ENCODE measurements at places on chromosomes 11 and 22.
A peak's percentile ranks its signal among the peaks of the same experiment; 100 is the strongest.

DNA sequence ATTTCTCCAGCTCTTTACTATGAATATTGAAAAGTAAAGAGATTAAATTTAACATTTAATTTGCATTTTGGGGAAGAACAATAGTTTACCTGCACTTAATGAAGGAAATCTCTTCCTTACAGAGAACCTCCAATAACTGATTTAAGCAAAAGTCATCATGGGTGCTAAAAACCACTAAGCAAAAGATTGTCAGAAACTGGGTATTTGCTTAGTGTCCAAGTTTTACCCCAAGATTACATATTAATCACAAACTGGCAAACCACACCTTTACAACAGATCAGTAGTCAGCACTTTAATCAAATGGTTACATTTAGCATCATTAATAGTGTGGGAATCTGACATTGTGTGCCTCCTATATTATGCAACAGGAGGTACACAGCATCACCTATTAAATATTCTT, 2.7 kb downstream of the ZBTB44 start:
- DNase-seq, result no peak

DNA sequence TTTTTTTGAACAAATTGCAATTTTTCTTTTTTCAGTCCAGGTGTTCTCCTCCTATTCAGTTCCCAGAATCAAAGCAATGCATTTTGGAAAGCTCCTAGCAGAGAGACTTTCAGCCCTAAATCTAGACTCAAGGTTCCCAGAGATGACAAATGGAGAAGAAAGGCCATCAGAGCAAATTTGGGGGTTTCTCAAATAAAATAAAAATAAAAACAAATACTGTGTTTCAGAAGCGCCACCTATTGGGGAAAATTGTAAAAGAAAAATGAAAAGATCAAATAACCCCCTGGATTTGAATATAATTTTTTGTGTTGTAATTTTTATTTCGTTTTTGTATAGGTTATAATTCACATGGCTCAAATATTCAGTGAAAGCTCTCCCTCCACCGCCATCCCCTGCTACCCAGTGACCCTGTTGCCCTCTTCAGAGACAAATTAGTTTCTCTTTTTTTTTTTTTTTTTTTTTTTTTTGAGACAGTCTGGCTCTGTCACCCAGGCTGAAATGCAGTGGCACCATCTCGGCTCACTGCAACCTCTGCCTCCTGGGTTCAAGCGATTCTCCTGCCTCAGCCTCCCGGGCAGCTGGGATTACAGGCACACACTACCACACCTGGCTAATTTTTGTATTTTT, 6.2 kb upstream of the UBE4A start:
- DNase-seq, result no peak

DNA sequence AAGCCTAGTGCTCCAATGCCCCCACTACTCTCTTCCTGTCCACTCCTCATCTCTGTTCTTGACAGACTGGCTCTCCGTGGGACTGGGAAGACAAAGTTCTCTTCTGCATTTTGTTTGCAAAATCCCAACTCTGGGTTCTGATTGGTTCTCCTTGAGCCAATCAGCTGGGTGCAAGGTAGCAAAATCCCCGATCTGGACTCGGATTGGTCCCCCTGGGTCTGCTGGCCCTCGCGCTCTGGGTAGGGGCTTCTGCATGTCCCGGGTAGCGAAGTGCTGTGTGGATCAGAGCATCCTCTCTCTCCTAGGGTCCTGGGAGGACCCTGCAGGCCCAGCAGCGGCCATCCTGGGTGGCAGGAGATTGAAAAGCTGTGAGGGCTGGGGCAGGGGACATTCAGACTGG, 22.3 kb upstream of the A4GALT start:
- DNase-seq, result no peak

- no peak for DNase-seq
Observed at GRCh38 chr11:2903672-2904011, 18.1 kb upstream of the CDKN1C start.

DNA sequence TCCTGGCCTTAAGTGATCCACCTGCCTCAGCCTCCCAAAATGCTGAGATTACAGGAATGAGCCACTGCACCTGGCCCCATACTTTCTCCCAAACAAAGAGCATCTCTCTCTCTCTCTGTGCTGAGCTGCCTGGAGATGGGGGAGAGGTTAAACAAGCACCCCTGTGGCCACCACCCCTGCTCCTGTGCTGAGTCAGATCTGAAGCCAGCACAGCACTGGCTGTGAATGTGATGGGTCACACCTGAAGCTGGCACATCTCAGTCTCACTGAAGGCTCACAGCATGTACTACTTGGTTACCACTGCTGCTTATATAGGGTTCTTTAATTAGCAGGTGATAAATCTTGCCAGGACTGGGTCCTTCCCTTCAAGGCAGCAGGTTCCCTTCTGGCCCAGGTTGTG, 10.8 kb upstream of the WEE1 start:
- DNase-seq, result no peak

GRCh38 chr11:84634309-84634708, 992.8 kb downstream of the DLG2 start:
- DNase-seq, result no peak

- DNase-seq, result no peak
Observed at GRCh38 chr11:57527056-57527631, 3.4 kb downstream of the TIMM10 start.

- DNase-seq, result no peak
Observed at GRCh38 chr11:44178381-44178780, 82.9 kb downstream of the EXT2 start.

DNA sequence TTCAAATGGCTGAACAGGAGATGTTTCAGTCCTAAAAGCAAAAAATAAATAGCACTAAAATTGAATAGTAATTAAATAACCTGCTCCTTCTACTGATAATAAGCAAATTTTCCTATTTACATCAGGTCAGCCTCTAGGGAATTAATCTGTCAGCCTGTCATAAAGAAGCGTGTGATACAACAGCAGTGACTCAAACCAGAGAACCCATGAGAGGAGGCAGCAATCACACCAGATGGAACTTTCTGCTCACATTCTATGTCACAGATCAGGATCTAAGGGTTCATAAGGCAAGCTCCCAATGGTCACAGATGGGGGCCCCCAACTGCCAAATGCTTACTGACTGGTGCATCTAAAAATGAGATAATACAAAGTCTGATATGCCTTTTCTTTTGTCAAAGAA, 41.1 kb downstream of the RBFOX2 start:
- peak; percentile 82 for DNase-seq

- peak; percentile 67 for DNase-seq
Observed at GRCh38 chr11:66489636-66490035, 9.4 kb downstream of the DPP3 start.

- no peak for DNase-seq
Observed at GRCh38 chr11:123548774-123549173, 105.7 kb downstream of the SCN3B start.

DNA sequence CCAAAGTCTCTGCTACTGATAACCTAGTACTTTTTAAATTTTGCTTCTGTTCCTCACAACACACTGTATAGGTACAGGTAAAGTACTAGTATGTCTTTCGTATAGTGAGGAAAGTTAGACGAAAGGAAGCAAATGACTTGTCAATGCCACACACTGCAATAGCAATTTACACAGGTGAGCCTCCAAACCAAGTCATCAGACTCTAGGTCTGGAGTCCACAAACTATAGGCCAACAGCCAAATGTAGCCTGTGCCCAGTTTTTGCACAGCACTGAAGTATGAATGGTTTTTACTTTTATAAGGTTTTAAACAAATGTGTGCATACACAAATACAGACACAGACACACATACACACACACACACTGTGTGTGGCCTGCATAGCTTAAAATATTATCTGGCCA, 28.1 kb downstream of the ALG8 start:
- no peak for DNase-seq

GRCh38 chr22:28411125-28411524, 268.5 kb downstream of the TTC28 start:
- DNase-seq, result no peak

GRCh38 chr11:69670158-69670845, 4.9 kb downstream of the LTO1 start:
- DNase-seq, result peak; percentile 50

- no peak for DNase-seq
Observed at GRCh38 chr22:19761725-19762567, 1.4 kb downstream of the TBX1 start.

DNA sequence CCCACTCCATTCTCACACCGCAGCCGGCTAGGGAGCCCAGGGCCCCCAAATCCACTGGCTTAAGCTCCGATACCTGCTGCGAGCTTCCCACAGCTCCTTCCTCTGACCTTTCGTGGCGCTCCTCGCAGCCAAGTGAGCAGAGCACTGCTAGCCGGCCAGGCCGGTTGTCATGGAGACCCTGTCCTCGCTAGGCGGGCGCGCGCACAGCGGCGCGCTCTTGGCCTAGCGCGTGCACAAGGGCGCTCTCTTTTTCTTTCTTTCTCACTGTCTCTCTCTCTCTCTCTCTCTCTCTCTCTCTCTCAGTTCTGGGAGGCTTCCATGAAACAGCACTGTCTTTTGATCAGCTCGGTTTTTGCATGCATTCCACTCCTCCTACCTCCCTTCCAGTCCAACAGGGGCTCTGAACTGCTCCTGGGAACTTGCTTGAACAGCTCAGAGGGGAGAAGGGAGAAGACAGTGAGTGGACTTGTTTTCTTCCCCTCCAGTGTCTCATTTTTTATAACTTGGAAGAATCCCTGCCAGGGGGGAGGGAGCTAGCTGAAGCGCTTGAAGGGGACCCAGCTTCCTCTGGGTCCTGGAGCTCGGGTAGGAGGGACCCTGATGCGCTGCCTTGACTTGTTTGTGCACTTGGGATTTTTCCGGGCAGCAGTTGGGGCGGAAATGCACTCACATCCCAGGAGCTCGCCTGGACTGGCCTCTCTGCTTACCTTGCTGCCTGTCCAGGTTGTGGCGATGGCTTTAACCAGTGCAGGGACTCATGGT, 100.3 kb upstream of the AKIP1 start:
- DNase-seq, result peak; percentile 39

- no peak for DNase-seq
Observed at GRCh38 chr22:37248251-37248650, 4.2 kb upstream of the RAC2 start.

DNA sequence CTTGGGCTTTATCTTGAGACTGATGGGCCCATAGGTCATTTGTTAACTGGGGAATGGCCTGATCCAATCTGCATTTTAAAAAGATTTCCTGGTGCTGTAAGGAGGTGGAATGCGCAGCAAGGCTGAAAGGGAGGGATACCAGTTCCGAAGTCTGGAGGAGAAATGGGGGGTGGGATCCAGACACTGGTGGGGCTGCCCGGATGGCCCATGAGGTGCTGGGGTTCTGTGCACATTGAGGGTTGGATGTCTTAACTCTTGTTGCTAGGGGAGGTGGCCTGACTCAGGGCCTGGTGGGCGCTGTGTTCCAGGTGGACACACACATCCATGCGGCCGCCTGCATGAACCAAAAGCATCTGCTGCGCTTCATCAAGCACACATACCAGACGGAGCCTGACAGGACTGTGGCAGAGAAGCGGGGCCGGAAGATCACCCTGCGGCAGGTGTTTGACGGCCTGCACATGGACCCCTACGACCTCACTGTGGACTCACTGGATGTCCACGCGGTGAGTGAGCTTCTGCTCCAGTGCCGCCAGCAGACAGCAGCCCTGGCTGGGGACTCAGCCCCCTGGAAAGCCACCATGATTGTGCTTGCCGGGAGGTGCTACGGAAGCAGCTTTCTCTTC, 38.1 kb downstream of the AMPD3 start:
- DNase-seq, result no peak

DNA sequence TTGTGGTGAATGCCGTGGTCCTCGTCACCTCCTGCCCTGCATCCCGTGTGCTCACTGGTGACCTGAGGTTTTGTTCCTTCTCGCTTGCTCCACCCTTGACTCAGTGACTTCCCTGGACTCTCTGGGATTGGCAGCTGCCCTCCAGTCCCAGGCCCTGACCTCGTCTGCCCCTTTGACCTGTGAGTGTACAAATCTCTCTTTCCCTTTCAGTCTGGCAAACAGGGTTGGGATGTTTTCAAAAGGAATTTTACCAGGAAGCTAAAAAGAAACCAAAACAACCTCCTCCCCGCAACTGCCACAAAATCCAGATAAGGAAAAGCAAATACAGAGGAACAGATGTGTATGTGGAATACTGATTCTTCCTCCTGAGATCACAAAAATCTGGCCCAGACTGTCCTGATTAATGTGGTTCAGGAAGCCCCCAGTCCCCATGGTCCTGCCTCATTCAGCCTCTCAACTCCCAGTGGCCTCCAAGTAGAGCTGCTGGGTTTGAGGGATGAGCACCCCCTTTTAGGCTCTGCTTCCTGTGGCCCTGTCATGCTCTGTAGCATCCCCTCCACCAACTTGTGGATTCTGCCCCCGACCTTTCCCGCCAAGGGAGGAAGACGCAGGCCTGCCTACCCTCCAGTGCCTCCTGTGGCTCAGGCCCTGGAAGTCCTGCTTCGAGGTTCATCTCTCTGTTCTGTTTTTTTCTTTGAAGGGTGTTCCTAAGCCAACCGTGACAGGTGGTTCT, 15.2 kb downstream of the ROBO4 start:
- DNase-seq, result peak; percentile 34

DNA sequence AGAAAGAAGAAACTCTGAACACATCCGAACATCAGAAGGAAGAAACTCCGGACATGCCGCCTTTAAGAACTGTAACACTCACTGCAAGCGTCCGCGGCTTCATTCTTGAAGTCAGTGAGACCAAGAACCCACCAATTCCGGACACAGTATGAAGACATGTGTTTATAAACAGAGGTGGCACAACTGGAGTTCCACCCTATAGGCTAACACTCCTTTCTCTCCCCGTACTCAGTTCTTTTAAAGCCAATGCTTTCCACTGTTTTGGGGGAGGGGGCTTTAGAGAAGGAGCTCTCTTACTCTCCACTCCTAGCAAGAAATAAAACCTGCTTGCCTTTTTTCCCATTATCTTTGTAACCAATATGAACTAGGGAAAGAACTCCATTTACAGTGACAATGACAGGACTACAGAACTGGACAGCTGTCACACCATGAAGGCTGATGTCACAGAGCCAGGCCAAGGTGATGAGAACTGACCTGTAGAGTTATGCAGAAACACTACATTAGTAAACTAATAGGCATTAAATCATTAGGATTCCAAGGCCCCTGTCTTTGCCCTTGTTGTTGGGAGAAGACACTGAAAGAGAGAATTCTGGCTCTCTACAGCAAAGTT, 733 bp downstream of the TRIM5 start:
- no peak for DNase-seq

DNA sequence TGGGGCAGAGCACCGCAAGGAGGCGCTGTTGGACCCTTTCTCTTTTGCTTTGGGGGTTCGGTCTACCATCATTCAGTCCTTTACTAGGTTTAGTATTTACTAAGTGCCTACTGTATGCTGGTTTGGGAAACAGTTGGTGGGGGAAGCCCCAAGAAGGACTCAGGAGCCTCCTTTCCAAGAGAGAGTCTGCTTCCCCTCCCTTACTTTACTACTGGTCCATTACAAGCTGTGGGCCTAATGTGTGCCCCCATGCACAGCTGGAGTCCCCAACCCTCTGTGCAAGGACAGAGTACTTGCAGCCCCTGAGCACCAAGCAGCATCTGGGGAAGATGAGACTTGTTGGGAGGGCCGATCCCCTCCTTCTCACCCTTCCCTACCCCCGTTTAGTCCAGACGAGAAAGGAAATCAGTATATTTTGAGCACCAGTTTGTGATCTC, 876 bp upstream of the UBE2L6 start:
- no peak for DNase-seq

DNA sequence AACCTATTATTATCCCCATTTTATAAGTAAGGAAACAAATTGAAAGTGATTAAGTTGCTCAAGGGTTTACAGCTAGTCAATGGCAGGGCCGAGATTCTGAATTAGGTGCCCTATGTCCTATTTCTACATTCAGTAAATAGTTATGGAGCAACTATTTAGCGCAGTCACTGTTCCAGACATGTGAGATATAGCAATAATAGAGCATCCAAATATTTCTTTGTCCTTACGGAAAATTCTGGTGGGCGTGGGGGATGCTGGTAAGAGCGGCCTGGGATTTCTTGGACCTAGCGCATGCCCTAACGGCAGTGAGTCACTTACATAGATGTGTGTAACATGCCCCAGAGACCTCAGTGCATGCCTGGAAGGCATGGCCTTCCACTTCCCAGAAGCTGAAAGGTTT, 4.4 kb downstream of the DTX4 start:
- no peak for DNase-seq

Measured in NCI-H2171 (cell line).